Stimulated activated CD4-positive, alpha-beta T cell treated with anti-CD3 and anti-CD28 coated beads, TNF-alpha, amount 100 ng/mL, for 4 hours (primary cell): ENCODE measurements at places on chromosomes 13 and 19.

DNA sequence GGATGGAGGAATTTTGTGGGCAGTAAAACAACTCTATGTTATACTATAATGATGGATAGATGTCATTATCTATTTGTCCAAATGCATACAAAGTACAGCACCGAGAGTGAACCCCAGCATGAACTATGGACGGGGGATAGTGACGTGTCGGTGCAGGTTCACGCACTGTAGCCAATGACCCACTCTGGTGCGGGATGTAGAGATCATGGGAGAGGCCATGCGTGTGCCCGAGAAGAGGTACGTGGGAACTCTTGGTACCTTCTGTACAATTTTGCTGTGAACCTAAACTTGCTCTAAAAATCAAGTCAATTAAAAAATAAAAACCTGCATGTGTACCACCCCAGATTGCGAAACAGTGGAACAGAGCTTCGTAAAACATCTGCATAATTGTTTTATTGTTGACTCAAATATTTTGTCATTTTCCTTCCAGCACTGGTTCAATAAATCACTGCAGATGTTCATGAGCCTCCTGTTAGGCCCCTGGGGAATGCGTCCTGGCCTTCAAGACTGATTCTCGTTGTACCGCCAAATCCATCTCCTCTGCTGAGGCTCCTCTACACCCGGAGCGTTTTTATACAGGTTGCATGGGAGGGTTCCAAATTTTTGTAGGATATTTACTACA, 30.9 kb downstream of the COL4A1 start:
- no peak for DNase-seq

DNA sequence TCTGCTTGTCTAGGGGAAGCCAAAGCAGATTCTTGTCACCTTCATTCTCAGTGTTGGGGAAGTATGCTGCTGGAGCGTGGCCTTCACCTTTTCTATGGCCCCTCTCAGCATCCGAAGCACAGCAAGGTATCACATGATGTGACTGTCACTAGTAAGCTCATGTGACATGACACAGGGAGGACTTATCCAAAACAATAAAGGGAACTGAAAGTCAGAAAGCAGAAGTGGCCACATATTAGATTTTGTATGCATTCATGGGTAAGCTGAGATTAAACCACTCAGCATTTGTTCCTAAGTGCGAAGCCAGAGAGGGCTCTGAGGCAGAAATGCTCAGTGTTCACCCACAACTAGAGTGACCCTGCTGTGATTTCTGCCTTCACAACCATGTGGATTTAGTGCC, 72.8 kb upstream of the PCDH8 start:
- no peak for DNase-seq

- no peak for DNase-seq
Measured at GRCh38 chr19:4742723-4743646, 19.3 kb upstream of the DPP9 start.

DNA sequence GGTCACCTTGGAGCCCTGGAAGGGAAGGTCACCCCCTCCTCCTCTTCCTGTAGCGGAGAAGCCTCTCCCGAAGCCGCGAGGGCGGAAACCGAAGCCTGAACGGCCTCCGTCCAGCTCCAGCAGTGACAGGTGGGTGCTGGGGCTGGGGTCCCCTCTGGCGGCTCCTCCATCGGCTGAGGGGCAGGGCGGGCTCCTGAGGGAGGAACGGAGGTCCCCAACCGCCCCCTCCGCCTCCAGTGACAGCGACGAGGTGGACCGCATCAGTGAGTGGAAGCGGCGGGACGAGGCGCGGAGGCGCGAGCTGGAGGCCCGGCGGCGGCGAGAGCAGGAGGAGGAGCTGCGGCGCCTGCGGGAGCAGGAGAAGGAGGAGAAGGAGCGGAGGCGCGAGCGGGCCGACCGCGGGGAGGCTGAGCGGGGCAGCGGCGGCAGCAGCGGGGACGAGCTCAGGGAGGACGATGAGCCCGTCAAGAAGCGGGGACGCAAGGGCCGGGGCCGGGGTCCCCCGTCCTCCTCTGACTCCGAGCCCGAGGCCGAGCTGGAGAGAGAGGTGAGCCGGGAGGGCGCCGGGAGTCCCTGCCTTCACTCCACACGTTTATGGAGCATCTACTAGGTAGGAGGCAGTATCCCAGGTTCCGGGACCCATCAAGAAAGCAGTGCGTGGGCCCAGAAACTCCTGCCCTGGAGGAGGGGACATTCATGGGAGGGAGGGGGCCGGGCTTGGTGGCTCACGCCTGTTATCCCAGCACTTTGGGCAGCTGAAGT, 22.0 kb downstream of the HDGFL2 start:
- DNase-seq, result no peak

DNA sequence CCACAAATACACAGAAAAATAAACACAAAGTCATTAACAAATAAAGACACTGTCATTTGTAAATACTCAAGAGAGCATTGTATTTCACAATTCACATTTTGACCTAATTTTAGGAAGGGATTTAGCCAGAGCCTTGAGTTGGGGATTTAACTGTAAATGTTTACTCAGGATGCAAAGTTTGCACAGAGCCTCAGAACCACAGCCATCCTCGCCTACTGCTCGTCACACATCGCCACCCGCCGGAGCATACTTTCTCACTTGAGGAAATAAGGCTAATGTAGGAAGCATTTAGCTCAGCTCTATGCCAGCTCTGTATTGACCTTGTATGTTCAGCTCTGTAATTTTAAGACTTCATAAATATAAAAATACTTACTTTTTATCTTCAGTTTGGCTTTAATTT, 442.7 kb downstream of the OXGR1 start:
- DNase-seq, result no peak

GRCh38 chr13:84525865-84526264, 643.6 kb upstream of the SLITRK1 start:
- no peak for DNase-seq

GRCh38 chr13:61146158-61146557, 269.5 kb downstream of the PCDH20 start:
- DNase-seq, result no peak

GRCh38 chr13:109949397-109949796, 163.0 kb upstream of the IRS2 start:
- no peak for DNase-seq

DNA sequence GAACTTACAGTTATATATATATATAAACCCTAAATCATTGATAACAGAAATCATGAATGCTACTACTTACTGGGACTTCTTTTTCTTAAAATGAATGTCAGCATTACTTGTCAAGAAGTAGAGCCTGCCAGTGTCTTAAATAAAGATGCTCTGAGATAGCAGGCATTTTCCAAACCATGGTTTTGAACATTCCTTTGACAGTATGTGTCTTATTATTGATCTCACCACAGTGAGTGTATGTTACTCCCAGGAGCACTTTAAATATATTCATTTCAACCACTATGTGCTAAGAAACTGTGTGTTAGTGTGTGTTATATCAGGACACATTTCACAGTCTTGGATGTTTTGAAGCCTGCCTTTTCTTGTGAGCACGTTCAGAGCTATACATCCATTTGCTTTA, 28.2 kb downstream of the TNFRSF19 start:
- no peak for DNase-seq

- no peak for DNase-seq
Measured at GRCh38 chr13:76852986-76853385, 33.2 kb downstream of the KCTD12 start.

DNA sequence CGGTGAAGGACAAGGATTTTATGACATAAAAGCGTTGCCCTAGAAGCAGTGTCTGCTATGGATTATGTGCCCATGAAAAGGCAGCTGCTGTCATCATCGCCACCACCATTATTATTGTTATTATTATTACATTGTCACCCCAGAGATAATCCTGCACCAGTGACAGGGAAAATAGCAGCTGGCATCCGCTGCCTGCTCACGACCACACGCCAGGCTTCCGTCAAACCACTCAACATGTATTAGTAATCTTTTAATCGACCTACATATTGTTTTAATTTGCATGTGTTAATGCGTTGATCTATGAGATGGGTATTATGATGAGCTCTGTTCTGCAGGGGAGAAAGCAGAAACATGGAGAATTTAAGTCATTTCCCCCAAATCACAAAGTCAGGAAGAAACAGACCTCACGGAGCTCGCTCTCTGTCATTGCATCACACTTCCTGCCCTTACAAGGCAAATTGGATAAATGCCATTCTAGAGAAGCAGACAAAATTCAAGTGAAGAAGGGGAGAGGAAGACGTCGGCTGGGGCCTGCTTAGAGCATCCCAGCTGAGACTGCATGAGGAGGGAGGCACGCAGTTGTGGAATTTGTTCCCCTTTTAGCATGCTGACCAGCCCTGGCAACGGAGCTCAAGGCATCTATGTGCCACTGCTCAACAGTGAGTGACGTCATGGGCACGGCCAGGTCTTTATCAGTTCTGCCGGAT, at the start of gene FFAR3:
Gene FFAR3 (plus strand): TSS at position 594 of the 707 bp plus-strand sequence. CDS start 431 bp downstream, outside the sequence.
- DNase-seq, result no peak

GRCh38 chr13:93361703-93362102, 135.1 kb downstream of the GPC6 start:
- no peak for DNase-seq

DNA sequence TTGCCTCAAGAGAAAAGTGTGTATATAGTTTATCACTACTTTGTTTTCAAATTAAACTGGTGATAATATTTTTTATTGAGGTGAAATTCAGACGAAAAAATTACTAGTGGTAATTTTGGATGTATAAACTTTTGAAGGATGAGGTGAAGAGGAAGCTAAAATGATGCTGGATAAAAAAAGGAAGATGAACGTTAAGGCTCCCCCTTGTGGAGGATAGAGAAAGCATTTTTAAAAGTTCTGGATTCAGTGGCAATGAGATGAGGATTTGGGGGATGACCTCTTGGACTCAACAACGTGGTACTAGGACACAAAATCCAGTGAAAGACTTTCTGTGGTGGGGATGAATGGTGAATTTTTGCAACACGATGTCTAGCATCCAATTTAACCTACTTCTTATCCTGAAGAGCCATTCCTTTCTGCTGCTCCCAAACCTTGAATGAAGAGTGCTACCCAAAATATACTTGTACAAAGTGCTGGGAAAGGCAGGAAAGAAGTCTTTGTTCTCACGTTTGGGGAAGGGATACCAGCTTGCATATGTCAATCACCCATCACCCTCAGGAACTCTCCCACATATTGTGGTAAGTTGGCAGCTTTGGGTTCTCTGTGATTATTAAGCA, 7.3 kb upstream of the SIGLEC5 start:
- no peak for DNase-seq

DNA sequence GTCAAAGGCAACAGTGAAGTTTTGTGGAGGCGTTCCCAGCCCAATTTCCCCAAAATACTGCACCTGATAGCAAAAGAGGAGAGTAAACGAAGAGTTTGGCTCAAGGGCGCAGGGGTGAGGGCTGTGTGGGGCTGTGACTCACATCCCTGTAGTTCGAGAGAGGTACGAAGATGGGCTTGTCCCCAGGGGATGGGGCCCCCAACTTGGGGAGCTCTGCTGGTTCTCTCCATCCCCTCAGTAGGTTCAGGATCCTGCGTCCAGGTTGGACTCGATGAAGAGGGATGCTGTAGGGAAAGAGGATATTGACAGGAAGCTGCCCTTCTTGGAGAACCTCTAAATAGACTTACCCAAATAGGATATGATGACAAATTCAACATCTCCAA, 3.4 kb downstream of the NAPSA start:
- no peak for DNase-seq

DNA sequence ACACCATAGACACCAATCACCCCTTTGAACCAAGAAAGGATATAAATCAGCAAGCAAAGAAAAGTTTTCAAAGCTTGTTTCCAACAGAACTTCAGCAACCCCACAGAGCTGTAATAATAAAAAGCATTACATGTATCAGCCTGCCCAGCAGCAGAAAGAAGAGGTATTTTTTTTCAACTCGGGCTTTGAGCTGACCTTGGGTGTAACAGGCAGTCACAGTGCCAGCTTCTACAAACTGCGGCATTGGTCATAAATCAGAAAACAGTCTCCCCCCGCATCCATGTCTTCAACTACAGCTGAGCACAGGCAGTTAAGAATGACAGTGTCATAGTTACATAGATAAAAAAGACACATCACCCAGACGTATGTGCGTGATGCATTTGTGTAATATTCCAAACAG, 671.0 kb upstream of the SLITRK1 start:
- no peak for DNase-seq

GRCh38 chr19:17025991-17026658, 485 bp downstream of the CPAMD8 start:
- no peak for DNase-seq

- DNase-seq, result peak; percentile 57
Measured at GRCh38 chr19:1252821-1253513, 4.6 kb downstream of the MIDN start.

DNA sequence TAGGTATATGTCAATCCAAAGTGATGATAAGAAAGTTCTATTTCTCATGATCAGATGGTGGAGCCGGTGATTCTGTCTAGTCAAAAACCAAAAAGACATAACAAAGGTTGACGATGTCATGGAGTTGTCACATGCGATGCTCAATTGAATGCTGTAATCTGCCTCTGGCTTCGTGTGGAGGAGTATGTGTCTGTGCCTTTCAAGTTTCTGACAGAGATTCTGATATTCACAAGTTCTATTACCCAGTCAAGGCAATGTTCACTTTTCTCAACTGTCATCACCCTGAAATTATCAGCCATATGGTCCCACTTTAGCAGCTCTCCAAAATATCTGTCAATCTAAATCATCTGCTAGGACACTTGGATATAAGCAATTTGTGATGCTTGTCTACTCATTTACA, 367.6 kb upstream of the PRR20A start:
- no peak for DNase-seq

GRCh38 chr13:113877149-113877990, 13.5 kb upstream of the GAS6 start:
- DNase-seq, result no peak

- DNase-seq, result peak; percentile 61
Measured at GRCh38 chr19:9586764-9587163, 2.5 kb upstream of the ZNF121 start.

GRCh38 chr13:24215732-24216131, 55.2 kb downstream of the SPATA13 start:
- no peak for DNase-seq

- DNase-seq, result peak; percentile 10
Measured at GRCh38 chr19:34733266-34733745, 737 bp upstream of the ZNF181 start.

GRCh38 chr13:43846496-43847158, 32.9 kb downstream of the CCDC122 start:
- no peak for DNase-seq

DNA sequence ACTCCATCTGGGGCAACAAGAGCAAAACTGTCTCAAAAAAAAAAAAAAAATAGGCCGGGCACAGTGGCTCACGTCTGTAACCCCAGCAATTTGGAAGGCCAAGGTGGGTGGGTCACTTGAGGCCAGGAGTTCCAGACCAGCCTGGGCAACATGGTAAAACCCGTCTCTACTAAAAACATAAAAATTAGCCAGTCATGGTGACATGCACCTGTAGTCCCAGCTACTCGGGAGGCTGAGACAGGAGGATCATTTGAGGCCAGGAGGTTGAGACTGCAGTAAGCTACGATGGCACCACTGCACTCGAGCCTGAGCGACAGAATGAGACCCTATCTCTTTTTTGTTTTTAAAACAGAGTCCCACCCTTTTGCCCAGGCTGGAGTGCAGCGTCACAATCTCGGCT, 3.9 kb downstream of the IQCN start:
- DNase-seq, result no peak

GRCh38 chr13:98339684-98340425, 162.8 kb upstream of the RNF113B start:
- DNase-seq, result no peak

DNA sequence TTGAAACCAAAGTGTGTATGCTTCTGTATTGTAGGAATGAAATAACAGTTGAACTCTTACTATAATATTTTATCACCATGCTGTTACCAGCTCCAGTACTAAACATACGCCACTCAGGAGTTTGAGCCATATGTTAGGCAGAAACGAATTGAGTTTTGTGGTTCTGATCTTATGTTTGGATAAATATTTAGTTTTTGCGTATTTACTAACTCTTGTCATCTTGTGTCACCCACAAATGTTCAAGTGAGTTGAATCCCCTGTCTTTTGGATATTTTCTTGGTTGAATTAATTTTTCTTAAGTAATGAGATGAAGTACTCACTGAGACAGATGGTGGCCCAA, 1.5 kb downstream of the FNDC3A start:
- DNase-seq, result no peak
